GM12892 (cell line): ENCODE measurements at places on chromosomes 6 and 20.

DNA sequence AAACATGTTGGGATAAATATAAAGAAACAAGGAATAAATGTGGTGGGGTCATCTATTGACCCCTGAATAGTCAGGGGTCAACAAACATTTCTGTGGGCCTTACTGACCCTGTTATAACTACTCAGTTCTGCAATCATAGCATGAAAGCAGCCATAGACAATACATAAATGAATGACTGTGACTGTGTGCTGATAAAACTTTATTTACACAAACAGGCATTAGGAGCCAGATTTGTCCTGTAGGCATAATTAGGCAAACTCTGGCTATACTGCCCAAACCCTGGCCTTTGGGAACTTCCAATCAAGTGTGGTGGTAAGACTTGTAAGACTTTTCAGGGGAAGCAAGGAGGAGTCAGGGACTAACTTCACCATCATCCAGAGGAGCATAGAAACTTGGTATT lies 222.7 kb downstream of the KHDC1L start:
- no peak for DNase-seq

DNA sequence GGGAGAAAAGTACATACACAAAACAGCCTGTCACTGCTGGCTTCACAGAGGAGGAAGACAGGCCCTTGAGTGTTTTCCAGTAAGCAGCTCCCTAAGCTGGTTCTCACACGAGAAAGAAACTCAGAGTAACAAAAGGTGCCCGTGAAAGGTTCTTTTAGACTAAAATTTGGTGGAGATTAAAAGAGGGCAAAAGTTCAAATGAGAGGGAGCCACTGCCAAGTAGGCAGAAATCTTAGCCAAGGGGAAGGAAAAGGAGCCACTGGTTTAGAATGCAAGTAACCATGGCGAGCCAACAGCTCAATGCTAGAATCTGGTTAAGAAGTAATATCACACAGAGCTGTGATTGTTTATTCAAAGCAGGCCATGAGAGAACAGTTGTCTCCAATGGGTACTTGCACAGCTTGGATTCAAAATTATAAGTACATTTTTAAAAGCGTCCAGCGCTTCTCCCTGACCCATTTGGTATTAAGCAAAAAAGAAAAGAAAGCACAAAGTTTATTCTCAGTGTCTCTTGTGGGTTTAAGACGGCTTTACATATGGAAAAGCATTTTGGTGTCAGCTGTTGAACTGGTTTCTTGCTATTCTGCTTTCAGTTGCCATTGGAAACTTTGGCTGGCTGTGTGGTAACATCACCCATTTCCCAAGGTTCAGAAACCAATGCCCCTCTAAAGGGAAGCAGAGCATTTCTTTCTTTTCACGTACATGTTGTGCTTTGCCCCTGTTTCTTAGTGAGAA lies 648.5 kb downstream of the RNF144B start:
- DNase-seq, result no peak

DNA sequence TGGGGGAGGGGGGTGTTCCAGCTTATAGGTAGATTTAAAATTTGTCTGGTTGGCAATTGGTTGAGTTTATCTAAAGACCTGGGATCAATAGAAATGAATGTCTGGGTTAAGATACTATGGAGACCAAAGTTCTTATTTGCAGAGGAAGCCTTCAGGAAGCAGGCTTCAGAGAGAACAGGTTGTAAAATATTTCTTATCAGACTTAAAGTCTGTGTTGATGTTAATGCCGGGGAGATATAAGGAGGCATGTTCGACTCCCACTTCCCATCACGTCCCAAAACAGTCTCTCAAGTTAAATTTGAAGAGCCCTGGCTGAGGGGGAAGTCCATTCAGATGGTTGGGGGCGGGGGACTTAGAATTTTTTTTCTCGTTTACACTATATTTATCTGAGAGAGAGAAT lies 12.3 kb upstream of the BLCAP start:
- no peak for DNase-seq

DNA sequence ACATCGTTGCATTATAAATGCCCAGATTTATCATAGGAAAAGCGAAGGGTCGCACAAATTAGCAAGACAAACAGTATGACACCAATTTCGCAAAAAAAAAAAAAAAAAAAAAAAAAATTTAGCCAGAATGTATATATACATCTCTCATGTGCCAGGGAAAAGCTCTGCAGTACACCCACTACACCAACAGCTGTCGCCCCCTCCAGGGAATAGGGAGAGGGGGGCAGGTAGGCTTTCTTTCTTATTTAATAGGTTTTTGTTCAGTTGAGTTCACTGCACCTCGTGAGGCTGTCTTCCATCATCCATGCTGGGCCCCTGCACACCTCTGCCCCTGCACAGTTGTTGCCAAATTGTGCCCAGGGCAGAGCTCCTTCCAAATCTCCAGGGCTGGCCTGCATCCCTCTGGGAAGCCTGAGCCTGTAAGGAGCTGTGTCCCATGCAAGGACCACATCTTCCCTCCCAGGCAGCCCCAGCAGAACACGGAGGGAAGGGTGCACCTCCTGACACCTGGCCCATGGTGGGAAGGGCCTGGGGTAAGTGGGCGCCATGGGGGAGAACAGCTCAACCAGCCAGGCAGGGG lies 85.4 kb downstream of the NINL start:
- DNase-seq, result no peak

- peak; percentile 36 for DNase-seq
Measured at GRCh38 chr6:148947621-148948444, 201.0 kb downstream of the UST start.

DNA sequence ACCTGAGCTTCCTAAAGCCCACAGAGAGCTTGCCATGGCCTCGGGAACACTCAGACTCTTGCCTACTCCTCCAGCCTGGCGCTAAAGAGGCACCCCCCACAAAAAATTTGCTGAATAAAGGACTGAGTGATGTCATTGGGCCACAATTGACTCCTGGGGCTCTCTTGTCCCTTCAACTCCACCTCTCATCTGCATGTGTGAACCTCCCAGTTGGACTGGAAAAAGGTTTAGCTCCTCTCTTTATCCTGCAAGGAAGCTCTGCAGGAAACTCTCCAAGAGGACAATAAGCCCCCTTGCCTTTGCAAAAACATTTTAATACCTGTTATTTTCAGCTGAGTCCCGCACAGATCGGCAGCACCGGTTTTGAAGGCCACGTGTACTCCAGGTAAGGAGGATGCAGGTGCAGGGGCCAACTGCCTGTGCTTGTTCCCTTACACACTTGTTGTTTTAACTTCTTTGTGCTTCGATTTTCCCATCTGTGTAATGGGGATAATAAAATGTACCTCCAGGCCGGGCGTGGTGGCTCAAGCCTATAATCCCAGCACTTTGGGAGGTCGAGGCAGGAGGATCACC lies 107.3 kb downstream of the TFAP2C start:
- no peak for DNase-seq

GRCh38 chr20:4324611-4325243 lies 309.4 kb upstream of the RNF24 start:
- no peak for DNase-seq

DNA sequence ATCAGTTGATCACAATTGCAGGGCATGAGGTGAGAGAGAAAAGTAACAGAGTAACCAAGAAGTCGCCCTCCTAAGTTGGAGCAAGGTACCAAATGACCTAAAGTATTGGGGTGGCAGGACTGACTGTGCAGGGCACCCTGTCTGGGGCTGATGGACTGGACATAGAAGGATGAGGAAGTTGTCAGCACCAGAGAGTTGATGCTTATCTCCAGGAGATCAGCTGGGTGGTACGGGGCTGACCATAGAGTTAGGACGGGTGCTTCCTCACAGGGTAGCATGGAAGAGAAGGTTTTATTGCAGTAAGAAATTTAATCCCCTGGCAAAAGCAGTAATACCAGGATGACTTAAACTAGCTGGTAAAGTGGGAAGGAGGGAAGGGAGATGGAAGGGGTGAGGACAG lies 66.7 kb downstream of the TMEM170B start:
- DNase-seq, result no peak

DNA sequence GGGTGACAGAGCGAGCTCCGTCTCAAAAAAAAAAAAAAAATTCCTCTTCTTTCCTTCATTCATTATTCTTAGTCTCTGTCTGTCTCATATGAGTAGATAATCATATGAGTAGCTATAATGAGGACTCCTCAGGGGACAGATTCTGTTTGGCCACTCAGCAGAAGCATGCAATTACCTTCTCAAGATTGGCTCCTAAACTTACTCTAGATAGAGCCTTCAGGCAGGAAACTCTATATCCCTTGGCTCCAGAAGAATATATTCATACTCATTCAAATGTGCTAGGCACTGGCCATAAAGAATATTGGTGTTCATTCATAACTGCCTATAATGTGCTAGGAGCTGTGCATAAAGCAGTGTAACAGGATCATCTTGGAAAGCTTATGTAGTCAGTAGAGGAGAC lies 2.2 kb upstream of the ACAT2 start:
- DNase-seq, result no peak

DNA sequence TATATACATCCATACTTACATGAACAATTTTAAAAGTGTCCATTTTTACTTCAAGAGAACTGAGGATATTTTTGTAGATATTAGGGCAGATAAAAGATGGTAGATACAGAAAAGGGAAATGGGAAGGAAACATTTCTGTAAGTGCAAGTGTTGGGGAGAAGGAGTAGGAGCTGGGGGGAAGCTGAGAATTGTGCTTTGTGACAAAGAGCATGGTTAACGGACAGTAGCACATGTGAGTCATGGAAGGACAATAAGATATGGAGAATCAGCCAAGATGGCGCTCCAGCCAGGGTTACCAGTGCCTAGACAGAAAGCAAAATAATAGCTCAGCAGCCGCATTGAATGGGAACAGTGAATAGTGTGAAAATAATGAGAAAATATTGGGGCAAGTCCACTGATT lies 12.7 kb upstream of the HLA-DRB1 start:
- DNase-seq, result no peak

DNA sequence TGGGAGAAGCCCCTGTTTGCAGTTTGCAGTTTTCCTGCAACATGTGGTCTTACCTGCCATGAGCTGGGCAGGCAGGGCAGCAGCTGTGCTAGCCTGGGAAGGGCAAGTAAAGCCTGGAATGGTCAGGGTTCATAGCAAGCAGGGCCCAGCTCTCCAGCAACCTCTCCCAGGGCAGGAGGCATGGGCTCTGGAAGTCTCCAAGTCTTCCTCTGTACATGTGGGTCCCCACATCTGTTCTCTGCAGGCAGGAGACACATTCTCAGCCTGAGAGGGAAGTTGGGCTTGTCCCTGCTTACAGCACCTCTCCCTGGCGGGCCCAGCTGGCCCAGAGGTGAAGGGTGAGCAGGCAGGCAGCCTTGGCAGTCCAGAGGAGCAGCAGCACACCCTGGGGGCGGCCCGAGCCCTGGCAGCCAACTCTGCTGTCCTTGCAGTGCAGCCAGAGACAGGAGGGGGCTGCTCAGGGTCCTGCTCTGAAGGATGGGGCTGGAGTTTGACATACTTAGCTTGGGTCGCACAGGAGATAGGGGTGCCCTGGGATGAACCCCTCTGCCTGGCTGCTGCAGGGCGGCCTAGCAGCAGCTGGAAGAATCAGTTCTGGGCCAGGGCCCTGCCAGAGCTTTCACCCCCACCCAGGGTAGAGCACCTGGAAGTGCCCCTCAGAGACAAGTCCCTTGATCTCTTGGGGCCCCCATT lies 176.0 kb downstream of the MRPL14 start:
- DNase-seq, result no peak

DNA sequence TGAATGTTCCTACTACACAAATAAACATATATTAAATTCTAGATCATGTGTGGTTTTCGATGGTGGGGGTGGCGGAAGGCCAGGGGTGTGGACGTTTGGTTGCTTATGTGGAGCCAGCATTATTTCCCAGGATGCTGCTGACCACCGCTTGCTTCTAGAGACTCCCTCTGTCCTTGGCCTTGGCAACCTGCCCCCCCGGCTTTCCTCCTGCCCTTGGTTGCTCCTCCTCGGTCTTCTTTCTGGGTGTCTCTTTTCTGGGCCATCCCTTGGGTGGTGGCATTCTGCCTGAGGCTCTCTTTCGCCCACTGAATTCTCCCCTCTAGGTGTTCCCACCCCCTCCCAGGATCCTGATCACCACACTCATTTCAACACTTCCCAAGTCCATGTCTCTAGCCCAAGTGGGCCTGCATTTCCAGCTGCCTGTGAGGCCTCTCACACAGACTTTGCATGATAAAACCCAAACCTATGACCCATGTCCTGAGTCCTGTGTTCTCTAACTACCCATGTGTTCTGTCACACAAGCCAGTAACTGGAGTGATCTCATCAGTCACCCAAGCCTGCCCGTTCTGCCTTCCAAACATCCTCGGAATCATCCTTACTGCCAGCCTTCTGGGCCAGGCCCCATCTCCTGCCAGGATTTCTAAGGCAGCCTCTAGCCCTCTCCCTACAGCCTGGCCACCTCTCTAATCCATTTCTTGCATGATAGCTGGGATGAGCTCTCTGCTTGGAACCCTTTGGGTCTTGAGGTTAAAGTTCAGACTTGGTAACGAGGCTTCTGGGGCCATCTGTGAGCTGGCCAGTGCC lies 71.2 kb downstream of the CDS2 start:
- DNase-seq, result no peak

DNA sequence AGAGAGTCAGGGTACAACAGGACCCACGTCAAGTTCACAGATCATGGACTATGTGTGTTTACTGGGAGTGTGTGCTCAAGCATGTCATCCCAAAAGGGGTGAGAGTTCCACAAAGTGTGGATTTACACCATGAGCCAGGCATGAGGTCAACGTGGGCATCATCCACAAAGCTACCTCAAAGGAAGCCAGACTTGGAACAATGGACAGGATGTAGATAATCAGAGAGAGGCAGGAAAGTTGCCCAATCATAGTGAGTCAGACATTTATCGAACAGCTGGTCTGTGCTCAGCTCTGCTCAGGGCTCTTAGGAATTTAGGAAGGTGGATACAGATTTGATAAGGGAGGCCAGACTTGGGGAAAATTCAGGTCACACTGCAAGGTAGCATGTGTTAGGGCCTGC lies 317.2 kb upstream of the CDYL start:
- no peak for DNase-seq

DNA sequence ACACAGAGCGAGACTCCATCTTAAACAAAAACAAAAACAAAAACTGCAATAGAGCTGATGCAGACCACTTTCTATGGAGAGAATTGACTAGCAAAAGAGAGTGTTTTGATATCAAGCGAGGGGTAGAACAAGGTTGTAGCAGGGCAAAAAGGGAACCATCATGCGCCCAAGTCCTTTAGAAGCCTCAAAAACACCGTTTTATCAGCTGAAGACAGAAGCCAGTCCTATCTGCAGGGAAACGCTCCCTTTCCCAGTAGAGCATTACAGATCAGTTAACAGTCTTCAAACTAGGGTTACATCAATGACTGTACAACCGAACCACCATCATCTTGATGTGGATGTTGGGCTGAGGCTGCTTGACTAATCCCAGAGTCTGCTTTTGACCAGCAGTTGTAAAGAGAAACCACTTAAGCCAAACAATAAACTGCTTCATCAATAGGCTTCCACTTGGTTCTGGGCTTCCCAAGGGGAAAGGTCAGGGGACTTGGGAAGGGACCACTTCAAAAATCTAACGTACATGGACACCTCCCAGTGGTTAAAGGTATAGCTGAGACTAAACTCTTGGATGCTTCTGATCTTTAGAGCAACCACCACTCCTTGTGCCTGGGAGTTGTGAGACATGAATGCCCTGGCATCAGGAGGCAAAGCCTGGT lies 59.6 kb upstream of the SPDEF start:
- DNase-seq, result no peak

- DNase-seq, result peak; percentile 25
Measured at GRCh38 chr6:24666097-24666640, 530 bp downstream of the TDP2 start.

- no peak for DNase-seq
Measured at GRCh38 chr6:119330520-119331113, 18.9 kb downstream of the MAN1A1 start.

GRCh38 chr6:100392423-100392822 lies 72.3 kb downstream of the SIM1 start:
- DNase-seq, result no peak
